ENCODE measurements at places on chromosomes 12 and 14. TPM values are rescaled to one million over a fixed set of nuclear protein-coding genes. Genes with fewer than 3 reads are reported as not detected.

GRCh38 chr14:95508377-95508776 lies 8.1 kb downstream of the SYNE3 start:
- DNase-seq = peak; percentile 6

- peak; percentile 80 for DNase-seq
These were observed 51.4 kb downstream of the VCPKMT start for GRCh38 chr14:50064993-50065392.

GRCh38 chr12:123720141-123720814 lies 8.1 kb downstream of the ATP6V0A2 start:
- DNase-seq = no peak

DNA sequence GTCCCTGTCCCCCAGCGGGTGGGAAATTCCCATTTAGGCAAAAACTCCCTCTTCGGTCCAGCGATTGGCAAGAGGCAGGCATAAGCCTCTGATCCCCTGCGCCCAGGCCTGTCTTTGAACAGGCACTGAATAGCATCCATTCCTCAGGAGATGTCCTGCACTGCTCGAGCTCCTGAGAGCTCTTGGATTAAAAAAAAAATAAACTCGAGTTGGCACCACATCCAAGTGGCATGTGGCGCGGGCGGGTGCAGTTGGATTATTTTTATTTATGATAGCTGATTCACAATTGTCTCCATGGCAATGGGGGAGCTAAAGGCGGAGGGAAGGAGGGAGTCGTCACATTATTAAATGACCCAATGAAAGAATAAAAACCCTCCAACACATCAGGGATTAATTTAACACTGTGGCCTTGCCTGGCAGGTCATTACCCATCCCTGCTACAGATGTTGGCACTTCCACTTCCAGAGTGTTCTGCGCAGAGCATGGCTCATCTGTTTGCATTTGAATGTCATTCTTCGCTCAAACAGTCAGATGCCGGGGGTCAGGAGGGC lies 207.2 kb downstream of the AACS start:
- DNase-seq = no peak

DNA sequence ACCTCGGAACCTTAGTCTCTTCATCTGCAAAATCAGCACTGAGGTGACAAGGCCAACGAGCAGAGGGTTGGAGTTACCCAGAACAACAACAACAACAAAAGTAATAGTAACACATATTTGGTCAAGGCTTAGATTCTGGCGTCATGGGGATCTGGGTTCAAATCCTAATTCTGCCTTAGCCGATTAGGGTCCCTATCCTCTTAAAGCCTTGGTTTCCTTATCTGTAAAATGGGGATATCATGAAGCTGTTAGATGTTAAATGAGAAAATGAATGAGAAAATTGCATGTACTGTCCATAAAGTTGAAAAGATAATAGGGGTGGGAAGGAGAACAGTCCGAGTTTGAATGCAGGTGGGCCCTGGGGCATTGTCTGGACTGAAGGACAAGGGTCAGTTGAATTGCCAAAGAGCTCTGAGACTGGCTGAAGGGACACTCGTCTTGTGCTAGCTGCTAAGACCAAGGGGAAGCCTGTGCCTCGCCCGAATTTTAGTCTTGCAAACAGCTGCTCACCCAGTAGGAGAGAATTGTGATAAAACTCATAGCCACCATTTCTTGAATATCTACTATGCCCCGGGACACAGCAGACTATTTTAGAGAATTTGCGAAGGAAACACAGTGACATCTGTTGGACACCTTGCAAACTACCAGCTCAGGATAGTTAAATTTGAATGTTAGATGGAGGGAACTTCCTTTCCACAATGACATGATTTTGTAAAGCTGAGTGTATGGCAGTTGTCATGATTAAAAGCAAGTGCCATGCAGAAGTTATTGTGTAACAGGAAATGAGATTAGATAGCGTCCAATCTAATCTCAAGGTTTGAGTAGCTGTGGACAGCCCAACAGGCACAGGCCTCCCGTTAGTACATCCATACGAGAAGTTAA lies 6.8 kb upstream of the HNF1A start:
- DNase-seq = peak; percentile 32

- peak; percentile 38 for DNase-seq
These were observed 280.6 kb upstream of the PWP1 start for GRCh38 chr12:107404981-107405380.

DNA sequence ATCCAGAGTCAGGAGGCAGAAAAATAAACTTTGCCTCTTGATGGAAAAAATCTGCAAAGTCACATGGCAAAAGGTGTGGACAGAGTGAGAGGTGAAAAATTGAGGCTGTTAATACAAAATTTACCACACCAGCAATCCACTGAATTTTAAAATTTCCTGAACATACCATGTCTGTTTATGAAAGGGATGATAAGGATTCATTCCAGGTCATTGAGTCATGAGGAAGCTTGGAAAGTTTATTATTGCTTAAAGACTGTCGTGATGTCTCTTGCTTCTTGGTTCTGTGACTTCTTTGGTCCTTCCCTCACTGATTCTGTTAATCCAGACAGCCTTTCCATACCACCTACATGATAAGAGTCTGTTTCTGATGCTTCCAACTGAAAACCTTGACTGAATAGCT lies 73.2 kb downstream of the TTC6 start:
- no peak for DNase-seq

- DNase-seq = no peak
These were observed 91.2 kb downstream of the SLC25A21 start for GRCh38 chr14:37081218-37081617.

- no peak for DNase-seq
These were observed 240.9 kb downstream of the RGS6 start for GRCh38 chr14:72173038-72173720.

GRCh38 chr12:120475643-120476042 lies 6.1 kb upstream of the SRSF9 start:
- DNase-seq = no peak

DNA sequence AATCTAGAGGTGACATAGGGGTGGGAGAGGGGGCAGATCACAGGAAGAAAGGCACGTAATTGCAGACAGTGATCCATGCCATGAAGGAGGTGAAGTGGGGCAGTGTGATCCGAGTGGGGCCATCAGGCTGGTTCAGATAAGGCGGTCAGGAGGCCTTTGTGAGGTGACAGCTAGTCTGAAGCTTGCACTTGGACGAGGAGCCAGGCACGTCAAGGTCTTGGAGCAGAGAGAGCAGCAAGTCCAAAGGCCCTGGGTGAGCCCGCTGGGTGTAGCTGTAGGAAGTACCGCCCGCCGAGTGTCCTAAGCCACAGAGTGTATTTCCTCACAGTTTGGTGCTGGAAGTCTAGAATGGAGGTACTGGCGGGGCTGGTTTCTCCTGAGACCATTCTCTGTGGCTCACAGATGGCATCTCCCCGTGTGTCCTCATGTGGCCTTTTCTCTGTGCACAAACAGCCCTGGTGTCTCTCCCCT lies 23.6 kb downstream of the RHOF start:
- no peak for DNase-seq

DNA sequence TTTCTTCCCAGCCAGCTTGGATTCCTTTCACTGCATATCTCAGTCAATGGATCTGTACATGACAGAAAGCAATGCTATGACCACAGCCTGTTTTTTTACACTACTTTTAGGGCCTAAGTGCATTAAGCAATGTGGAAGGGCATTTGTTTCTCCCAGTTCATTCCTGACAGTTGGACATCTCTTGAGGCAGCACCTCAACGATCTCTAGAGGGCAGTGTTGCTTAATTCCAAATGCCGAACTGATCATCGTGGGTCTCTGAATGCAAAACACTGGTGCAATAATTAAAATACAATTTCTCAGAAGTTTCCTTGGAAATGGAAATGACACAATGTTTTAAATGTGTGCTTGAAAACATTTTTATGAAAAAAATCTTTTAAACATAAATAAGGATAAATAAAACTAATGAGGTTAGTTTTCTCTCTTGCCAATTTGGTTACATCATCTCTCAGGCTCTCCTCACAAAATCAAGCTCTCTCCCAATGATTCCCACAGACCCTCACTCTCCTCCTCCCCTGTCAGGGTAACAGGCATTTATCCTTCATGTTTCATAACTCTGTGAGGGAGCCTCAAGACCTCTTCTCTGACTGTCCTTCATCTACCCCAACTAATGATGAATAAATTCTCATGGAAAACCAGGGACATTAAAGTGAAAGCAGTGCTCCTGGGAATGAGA lies 192.4 kb upstream of the SLC16A7 start:
- DNase-seq = peak; percentile 30

ACSM4 gene
- total RNA-seq = not detected

LBHD2 gene
- total RNA-seq = not detected

WNT1 gene
- not detected for total RNA-seq

STON2 gene
- total RNA-seq = 0.34 TPM

GDF3 gene
- not detected for total RNA-seq

TESPA1 gene
- 74.8 TPM for total RNA-seq

ATXN2 gene
- 38.2 TPM for total RNA-seq

MLEC gene
- 92.9 TPM for total RNA-seq

SLCO1B1 gene
- not detected for total RNA-seq

NEMF gene
- total RNA-seq = 71.0 TPM

Data from activated CD4-positive, alpha-beta memory T cell treated with anti-CD3 and anti-CD28 coated beads for 36 hours (primary cell).